T-cell (primary cell): ENCODE measurements at places on chromosomes 3 and 15.
A peak's percentile ranks its signal among the peaks of the same experiment; 100 is the strongest.

DNA sequence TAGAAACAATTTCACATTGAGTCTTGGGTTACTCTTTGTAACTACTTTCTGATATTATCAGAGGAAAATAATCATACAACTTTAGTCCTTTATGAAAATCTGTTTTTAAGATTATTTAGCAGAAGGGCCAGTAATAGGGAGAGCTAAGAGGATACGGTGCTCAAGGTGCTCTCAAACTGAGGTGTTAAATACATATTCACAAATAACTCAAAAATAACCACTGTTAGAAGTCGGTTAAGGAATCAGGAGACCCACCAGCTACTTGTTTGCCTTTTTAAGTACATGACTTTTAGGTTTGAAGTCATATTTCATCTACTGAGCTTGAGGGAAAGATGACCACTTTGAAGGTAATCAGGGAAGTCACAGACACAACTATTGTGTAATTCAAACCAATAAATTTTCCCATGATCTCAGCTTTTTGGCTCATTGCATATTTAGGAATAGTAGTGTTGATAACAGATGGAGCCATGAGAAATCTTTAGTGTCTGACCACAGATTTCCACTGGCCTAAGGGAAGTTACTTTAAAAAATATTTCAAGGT lies 1.4 kb upstream of the RSRC1 start:
- no peak overlapping the region for H3K27ac ChIP-seq
- no peak for DNase-seq
- no peak overlapping the region for H3K4me3 ChIP-seq
- peaks cover 19% of the 10 kb centered on the region for H3K27me3 ChIP-seq

GRCh38 chr3:149474250-149474817 lies at the start of gene TM4SF4:
TSS of gene TM4SF4 (plus strand) at chr3:149474697. CDS start at chr3:149474878, 181 bp downstream.
- no peaks in the 10 kb centered on the region for H3K36me3 ChIP-seq
- no peak within 1 kb of the TSS for H3K27ac ChIP-seq
- no peak for DNase-seq

- DNase-seq, result no peak
- H3K27me3 ChIP-seq, result no peaks in the 10 kb centered on the region
- H3K36me3 ChIP-seq, result no peaks in the 10 kb centered on the region
- H3K4me1 ChIP-seq, result no peaks in the 10 kb centered on the region
- no peak overlapping the region for H3K4me3 ChIP-seq
- H3K27ac ChIP-seq, result no peak overlapping the region
Observed at GRCh38 chr15:91537856-91538255, 315.7 kb upstream of the SLCO3A1 start.

GRCh38 chr3:186583831-186584230 lies 13.3 kb downstream of the DNAJB11 start:
- H3K36me3 ChIP-seq, result peaks cover 69% of the 10 kb centered on the region
- no peak for DNase-seq
- no peaks in the 10 kb centered on the region for H3K4me1 ChIP-seq

GRCh38 chr15:61499376-61499775 lies 270.3 kb upstream of the RORA start:
- H3K4me3 ChIP-seq, result no peak overlapping the region

- H3K36me3 ChIP-seq, result no peaks in the 10 kb centered on the region
- H3K27ac ChIP-seq, result no peak overlapping the region
- H3K4me1 ChIP-seq, result peaks cover 27% of the 10 kb centered on the region
- peaks cover 2% of the 10 kb centered on the region for H3K27me3 ChIP-seq
- no peak for DNase-seq
- H3K4me3 ChIP-seq, result no peak overlapping the region
Observed at GRCh38 chr3:194130188-194130587, 5.8 kb upstream of the HES1 start.

DNA sequence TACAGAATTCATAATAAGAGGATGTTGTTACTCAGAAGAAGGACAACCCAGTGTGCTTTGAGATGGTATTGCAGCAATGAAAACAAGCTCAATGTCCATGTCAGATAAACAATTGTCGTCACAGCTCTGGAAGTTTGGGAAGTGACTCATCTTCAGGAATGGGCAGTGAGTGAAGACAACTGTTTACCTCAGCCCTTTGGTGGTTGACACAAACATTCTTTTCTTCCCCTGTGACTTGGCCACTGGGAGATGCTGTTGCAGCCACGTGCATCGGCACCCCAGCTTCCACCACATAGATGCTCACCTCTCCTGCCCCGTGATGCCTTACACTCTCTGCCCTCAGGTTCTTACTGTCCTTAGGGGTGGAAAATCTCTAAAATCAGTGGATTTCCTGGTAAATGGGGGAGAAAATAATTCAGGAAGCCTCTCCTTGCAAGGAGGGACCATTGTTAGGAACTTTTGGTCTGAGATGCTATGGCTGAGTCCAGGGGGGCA lies 114.1 kb upstream of the GALNT15 start:
- no peaks in the 10 kb centered on the region for H3K36me3 ChIP-seq
- no peak overlapping the region for H3K27ac ChIP-seq
- no peaks in the 10 kb centered on the region for H3K27me3 ChIP-seq

DNA sequence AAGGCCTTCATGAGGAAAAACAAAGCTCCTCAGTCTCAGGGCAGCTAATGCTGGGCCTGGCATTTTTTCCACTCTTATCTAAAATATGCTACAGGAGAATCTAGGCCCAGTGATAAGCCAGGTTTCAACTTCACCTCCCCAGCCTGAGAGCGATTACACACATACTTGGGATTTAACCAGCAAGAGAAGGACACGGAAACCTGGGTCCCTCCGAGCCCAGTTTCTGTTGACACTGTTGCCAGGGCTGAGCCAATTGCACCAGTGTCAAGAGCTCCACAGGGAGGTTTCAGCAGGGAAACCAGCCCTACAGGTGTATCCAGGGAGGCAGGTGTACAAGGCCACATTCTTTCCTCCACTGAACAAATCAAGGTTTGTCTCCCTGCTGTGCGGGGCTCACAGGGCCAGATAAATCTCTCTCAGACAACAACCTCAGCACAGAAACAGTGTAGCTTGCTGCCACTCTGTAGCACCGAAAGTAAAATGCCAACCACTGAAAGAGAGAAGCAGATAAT lies 85.4 kb downstream of the MAGI1 start:
- no peaks in the 10 kb centered on the region for H3K27me3 ChIP-seq
- H3K36me3 ChIP-seq, result no peaks in the 10 kb centered on the region
- no peak overlapping the region for H3K27ac ChIP-seq
- H3K4me3 ChIP-seq, result no peak overlapping the region

DNA sequence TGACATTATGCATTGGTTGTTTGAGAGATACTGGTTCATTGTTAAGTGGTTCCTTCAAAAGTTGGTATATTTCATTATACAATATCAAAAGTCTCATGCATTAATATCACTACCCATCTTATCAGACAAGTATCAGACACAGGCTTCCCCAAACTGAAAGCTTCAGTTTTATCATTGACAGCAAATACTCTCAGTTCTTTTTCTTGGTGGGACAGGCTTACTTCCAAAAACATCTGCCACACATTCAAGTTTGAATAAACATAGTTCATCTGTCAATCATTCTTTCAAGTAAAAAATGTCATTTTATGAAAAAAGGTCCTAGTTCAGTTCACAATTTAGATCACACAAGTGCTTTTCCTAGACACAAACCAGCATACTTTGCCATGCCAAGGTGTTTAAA lies 280.0 kb upstream of the TRIM42 start:
- no peak for DNase-seq
- H3K4me3 ChIP-seq, result no peak overlapping the region
- H3K27me3 ChIP-seq, result peaks cover 5% of the 10 kb centered on the region
- H3K36me3 ChIP-seq, result no peaks in the 10 kb centered on the region

DNA sequence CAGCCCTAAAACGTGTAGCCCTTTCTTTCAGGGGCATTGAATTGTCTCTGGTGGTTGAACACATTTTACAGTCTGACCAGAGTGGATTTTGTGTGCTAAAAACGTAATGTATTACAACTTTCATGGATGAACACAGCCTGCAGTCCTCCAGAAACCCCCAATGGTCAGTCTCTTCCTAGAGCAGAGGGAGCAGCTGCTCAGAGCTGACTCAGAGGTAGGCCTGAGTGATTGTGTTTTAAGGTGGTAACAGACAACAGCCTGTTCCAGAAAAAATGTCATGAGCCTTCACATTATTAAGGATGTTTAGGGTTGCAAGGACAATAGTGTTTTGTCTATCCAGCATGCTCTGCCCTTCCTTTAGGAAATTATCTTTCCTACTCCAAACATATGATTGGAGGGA lies 34.5 kb upstream of the CTNNB1 start:
- no peak overlapping the region for H3K4me3 ChIP-seq
- no peak overlapping the region for H3K27ac ChIP-seq
- H3K4me1 ChIP-seq, result peaks cover 3% of the 10 kb centered on the region
- peaks cover 6% of the 10 kb centered on the region for H3K27me3 ChIP-seq
- no peaks in the 10 kb centered on the region for H3K36me3 ChIP-seq

- peaks cover 8% of the 10 kb centered on the region for H3K4me1 ChIP-seq
- no peak overlapping the region for H3K4me3 ChIP-seq
- H3K36me3 ChIP-seq, result no peaks in the 10 kb centered on the region
- no peaks in the 10 kb centered on the region for H3K27me3 ChIP-seq
- no peak for DNase-seq
- H3K27ac ChIP-seq, result no peak overlapping the region
Observed at GRCh38 chr3:35393901-35394799, 245.2 kb upstream of the ARPP21 start.

DNA sequence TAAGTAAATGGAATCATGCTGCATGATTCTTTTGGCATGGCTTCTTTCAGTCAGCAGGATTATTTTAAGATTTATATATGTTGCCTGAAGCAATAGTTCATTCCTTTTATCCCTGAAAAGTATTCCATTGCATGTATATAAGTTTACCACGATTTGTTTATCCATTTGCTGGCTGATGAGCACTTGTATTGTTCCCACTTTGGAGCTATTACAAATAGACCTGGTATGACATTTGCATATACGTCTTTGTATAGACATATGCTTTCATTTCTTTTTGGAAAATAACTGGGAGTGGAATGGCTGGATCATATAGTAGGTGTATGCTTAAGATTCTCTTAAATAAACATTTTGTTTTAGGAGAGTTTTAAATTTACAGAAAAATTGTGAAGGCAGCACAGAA lies 79.3 kb upstream of the CBLB start:
- H3K27ac ChIP-seq, result no peak overlapping the region
- H3K36me3 ChIP-seq, result no peaks in the 10 kb centered on the region
- DNase-seq, result no peak
- no peak overlapping the region for H3K4me3 ChIP-seq

GRCh38 chr3:42581400-42581708 lies 413 bp downstream of the SEC22C start:
- DNase-seq, result no peak
- peak overlapping the region; percentile 93 for H3K27ac ChIP-seq
- peaks cover 3% of the 10 kb centered on the region for H3K36me3 ChIP-seq
- H3K27me3 ChIP-seq, result no peaks in the 10 kb centered on the region
- H3K4me1 ChIP-seq, result peaks cover 19% of the 10 kb centered on the region

- H3K36me3 ChIP-seq, result no peaks in the 10 kb centered on the region
- DNase-seq, result no peak
- no peak overlapping the region for H3K27ac ChIP-seq
- H3K27me3 ChIP-seq, result no peaks in the 10 kb centered on the region
- no peak overlapping the region for H3K4me3 ChIP-seq
Observed at GRCh38 chr3:111882799-111883198, 23.7 kb downstream of the PHLDB2 start.

GRCh38 chr15:93974804-93975481 lies 256.4 kb upstream of the MCTP2 start:
- DNase-seq, result no peak
- H3K27me3 ChIP-seq, result no peaks in the 10 kb centered on the region

GRCh38 chr15:55257012-55257670 lies 32.5 kb downstream of the RAB27A start:
- no peak for DNase-seq
- peak overlapping the region; percentile 72 for H3K27ac ChIP-seq
- H3K4me1 ChIP-seq, result peaks cover 47% of the 10 kb centered on the region

GRCh38 chr3:6095006-6095405 lies 765.9 kb upstream of the GRM7 start:
- no peaks in the 10 kb centered on the region for H3K36me3 ChIP-seq
- H3K4me1 ChIP-seq, result no peaks in the 10 kb centered on the region
- H3K27me3 ChIP-seq, result no peaks in the 10 kb centered on the region
- DNase-seq, result no peak
- H3K27ac ChIP-seq, result no peak overlapping the region

DNA sequence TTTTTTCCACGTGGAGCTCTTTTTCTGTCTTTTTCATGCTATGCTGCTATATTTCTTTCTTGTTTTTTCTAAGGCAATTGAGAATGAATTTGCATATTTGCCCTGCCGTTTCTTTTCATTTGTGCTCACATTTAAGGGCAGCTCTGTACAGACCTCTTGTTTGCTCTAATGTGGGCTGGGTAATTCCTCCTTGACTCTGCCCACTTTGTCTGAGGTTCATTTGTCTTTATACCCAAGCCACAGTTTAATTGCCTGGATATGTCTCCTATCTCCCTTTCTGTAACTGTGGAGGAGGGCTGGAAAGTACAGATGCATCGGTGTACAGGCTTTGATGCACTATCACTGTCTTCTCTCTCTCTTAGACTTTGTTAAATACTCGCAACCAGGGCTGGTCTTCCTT lies 195.9 kb downstream of the EPHB1 start:
- H3K36me3 ChIP-seq, result no peaks in the 10 kb centered on the region
- no peak for DNase-seq
- H3K4me3 ChIP-seq, result no peak overlapping the region
- no peaks in the 10 kb centered on the region for H3K4me1 ChIP-seq
- H3K27ac ChIP-seq, result no peak overlapping the region

DNA sequence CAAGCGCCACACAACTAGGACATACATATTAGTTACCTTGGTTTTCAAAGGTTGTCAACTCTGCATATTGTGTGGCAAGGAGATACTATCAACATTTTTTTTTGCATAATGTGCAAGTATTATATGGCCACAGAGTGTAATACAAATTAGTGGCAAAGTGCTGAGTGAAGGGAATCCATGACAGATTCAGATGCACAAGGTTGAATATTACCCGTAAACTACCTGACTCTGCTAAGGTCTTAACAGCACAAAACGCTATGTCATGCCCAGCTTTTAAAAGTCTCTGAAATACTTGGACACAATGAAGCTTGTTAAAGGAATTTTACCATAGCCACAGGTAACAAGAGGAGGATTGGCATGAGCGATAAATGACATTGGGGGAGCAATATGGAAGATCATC lies 79.0 kb downstream of the SATB1 start:
- no peaks in the 10 kb centered on the region for H3K4me1 ChIP-seq
- H3K36me3 ChIP-seq, result peaks cover 24% of the 10 kb centered on the region
- DNase-seq, result no peak
- H3K4me3 ChIP-seq, result no peak overlapping the region

GRCh38 chr3:122966045-122966444 lies 61.5 kb downstream of the SEMA5B start:
- no peaks in the 10 kb centered on the region for H3K4me1 ChIP-seq
- DNase-seq, result no peak
- no peaks in the 10 kb centered on the region for H3K36me3 ChIP-seq
- no peak overlapping the region for H3K27ac ChIP-seq
- H3K27me3 ChIP-seq, result peaks cover 9% of the 10 kb centered on the region
